ENCODE measurements at places on chromosomes 6 and 20.
A peak's percentile ranks its signal among the peaks of the same experiment; 100 is the strongest.

- no peak for DNase-seq
Observed at GRCh38 chr6:39934131-39934757, at the start of gene MOCS1. MOCS1 (minus strand) TSS chr6:39934462; CDS start chr6:39934417, 45 bp downstream.

- DNase-seq: no peak
Observed at GRCh38 chr6:13989496-13990144, 64.9 kb downstream of the RNF182 start.

DNA sequence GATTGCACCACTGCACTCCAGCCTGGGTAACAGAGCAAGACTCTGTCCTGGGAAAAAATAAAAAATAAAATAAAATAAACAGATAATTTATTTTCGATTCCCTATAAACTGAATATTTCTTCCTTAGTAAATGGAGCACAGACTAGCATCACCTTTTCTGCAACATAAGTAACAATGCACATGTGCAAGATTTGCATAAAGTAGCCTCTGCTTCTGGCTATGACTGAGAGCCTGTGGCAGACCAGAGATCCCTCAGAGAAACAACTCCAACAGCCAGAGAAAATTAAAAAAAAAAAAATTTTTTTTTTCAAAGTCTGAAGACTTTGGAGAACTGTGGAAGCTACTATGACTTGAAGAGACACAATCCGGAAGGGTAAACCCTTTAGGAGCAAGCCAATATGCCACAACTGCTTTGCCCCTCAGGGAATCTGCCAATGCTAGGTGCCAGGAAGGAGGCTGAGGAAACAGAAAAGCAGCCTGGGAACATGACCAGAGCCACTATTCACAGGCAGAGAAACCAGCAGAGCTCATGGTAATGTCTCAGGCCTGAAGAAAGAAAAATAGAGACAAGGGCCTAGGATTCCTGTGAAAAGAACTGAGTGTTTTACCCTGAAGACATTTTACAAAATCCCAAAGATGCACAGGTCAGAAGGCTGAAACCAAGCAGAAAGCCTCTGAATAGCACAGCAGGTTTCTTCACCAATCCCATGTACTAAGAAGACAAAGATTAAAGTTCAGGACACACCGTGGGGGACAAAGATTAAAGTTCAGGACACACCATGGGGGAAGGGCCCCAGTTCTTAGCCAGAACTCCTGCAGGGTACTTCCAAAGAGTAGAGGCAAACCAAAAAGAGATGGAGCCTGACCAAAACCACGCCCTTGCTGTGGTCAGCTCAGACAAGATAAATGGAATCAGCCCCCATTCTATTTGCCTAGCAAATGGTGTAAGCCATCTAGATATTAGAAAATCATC is 25.8 kb downstream of the B4GALT5 start:
- DNase-seq: peak; percentile 63

GRCh38 chr6:52410979-52411378 is 9.2 kb upstream of the EFHC1 start:
- DNase-seq: no peak

DNA sequence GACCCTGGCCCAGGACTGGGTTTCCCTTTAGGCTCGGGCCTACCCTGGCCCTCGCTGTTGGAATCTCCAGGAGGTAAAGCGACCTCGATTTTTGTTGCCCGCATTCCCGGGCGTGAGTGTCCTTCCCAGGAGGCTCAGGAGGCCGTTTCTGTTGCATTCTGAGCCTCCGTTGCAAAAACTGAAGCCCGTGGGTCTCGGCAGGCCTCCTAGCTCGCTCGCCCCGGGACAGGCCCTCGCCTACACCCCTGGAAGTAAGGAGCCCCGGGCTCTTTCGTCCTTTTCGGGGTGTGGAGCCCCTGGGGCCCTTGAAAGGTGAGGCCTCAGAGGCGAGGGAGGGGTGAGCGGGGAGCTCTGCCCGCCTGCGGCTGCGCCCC is 2.3 kb downstream of the NR2E1 start:
- DNase-seq: no peak

- DNase-seq: no peak
Observed at GRCh38 chr20:57785720-57786119, 75.9 kb upstream of the PMEPA1 start.

DNA sequence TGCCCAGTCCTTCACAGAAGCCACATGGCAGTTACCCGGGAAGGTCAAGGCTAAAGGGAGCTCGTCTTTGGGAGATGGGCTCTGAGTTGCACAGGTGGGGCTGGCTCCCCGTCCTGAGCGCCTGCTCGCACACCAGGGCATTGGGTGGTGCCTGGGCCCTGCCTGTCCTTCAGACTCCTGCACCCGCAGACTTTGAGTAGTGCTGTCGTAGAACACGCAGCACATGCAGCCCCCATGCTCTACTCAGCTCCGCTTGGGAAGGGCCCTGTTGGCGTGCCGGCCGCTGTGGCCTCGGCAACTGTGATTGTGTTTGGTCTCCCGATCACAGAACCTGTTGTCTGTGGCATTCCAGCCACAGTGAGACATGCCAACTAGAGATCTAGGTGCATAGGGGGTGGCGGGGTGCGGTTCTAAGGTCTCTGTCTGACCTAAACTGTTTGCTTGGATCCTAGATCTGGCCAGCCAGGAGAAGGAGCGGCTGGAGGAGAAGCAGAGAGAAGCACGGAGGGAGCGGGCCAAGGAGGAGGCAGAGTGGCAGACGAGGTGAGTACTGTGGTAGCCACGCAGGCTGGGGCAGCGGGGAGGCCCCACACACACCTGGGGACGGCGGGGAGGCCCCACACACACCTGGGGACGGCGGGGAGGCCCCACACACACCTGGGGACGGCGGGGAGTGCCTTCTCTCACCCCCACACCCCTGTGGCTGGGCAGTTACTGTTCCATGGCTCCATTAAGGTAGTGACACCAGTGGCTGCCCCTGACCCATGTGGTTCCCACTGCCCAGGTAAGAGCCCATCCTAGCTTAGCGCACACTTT is 11.3 kb upstream of the ADRM1 start:
- no peak for DNase-seq

- no peak for DNase-seq
Observed at GRCh38 chr20:38812182-38812581, 6.7 kb downstream of the PPP1R16B start.

GRCh38 chr6:44569931-44570385 is 182.5 kb downstream of the CDC5L start:
- no peak for DNase-seq

DNA sequence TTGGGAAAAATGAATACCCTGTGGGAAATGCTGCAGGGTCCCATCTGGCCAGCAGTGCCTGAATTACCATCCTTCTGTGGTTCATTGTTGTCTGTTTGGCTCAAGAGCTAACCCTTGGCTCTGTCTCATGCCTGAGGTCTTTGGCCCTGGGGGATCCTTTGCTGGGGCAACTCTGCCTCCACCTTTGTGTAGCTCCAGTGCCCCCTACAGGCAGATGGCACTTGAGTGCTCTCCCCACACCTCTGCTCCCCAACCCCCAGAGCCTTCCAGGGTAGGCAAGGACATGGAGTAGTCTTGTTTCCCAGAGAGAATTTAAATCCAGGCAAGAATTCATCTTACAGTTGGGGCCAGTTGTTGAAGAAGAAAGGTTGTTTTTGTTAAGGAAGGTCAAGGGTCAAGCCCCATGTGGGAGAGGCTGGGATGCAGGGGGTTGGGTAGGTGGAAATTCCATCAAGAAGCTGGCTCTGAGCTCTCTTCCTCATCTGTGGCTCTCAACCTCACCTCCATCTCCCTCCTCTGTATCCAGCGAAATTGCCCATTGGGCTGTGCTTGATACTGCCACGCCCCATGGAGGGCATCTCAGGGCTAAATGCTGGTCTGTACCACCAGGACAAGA is 44.2 kb downstream of the ZNF831 start:
- DNase-seq: peak; percentile 77

- no peak for DNase-seq
Observed at GRCh38 chr6:31577579-31577966, 2.2 kb downstream of the TNF start.

GRCh38 chr20:44309763-44310663 is 989 bp downstream of the FITM2 start:
- DNase-seq: peak; percentile 66

- no peak for DNase-seq
Observed at GRCh38 chr6:128821116-128821515, 61.8 kb upstream of the LAMA2 start.

- no peak for DNase-seq
Observed at GRCh38 chr6:166546653-166547052, 39.8 kb downstream of the RAMACL start.

DNA sequence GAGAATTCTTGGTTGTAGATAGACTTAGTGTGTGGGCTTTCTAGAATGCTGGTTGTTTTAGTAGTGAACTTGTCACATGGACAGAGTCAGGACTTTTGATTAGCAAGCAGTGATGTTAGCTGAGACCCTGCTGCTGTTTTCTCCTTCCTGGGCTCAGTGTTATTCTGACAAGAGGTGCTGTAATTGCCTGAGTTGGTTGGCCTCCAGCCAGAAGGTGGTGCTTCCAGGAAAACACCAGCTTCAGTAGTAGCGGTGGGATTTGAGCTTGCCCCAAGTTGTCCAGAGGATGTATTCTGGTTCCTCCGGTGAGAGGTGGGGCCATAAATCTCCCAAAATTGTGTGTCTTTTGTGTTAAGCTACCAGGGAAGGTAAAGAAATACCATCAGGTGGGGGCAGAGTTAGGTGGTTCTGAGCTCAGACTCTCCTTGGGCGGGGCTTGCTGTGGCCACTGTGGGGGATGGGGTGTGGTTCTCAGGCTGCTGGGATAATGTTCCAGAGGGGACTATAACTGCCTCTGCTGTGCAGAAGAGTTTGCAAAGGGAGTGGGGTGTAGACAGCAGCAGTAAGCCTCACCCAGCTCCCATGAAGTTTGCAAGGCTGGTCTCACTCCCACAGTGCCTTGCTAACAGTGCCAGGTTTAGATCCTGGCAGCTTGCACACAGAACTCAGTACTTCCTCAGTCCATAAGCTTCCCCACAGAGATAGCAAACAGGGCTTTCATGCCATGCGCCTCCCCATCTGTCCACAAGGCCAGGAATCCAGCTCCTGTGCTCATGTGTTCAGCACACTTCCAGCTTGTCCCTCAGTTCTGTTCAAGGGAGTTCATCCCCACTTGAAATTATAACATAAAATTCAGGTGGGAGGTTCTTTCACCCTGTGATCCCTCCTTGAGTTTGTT is 278.4 kb upstream of the PTCHD4 start:
- DNase-seq: no peak

DNA sequence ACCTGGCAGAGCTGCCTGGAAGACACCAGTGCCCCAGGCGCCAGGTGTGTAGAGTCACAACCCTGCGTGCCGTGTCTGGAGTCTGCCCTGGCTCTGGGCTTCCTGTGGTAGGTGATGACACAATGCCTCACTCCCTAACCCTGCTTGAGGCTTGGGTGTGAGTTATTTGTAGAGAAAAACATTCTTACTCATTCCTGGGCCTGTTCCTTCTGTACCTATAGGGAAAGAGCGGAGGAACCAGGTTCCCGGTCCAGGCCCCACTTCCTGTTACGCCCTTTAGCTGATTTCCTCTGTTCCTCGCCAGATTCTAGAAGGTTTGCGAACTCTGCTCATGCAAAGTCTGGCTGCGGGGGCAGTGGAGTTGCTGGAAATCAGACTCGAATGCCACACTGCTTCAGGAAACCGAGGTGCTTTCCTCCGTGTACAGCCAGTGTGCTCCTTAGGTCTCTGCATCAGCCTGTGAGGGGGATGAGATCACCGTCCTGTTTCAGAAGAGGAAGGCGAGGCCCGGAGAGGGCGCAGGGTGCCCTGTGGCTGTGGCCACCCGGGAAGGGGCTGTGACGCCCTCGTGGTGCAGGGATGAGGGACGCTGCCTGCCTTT is 67.1 kb upstream of the DUSP22 start:
- DNase-seq: no peak

GRCh38 chr6:65667916-65668656 is 38.9 kb downstream of the EYS start:
- no peak for DNase-seq

DNA sequence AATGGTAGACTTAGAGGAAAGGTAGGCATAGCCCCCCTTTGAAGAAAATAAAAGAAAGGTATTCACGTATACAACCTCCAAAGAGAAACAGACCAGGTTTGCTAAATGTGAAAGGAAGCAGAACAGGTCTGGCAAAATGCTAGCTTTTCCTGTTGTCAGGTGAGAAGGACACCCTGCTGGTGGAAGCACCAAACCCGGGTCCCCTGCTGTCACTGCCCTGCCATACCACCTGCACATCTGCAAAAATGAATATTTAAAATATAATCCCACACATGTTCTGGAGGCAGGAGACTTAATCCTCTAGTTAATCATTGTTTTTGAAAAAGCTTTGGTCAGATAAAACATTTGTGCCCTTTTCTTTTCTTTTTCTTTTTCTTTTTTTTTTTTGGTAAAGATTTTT is 48.9 kb upstream of the OLIG3 start:
- no peak for DNase-seq

DNA sequence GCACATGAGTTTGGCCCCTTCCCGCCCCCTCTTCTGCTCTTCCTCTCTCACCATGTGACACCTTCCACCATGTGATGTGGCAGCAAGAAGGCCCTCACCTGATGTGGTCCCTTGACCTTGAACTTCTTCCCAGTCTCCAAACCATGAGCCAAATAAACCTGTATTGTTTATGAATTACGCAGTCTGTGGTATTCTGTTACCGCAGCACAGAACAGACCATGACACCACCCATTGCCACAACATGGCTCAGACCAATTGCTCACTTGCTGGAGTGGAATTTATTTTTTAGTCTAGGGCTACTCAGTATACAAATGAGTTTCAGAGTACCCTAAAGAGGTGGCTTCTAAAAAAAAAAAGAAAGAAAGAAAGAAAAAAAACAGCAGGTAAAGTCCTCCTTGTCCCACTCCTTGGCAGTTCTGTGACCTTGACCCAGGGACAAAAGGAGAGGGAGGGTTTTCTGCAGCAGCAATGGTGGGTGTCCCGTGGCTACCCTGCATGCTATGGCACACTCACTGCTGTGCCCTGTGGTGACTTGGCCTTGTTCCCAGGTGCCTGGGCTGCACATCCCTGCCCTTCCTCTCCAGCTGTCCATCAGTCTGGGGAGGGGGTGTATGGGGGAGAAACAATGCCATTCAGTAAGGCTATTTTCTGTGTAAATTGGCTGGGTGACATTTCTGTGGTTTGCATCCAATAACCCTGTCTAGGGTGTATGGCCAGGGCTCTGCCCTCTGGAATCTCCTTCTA is 5.4 kb upstream of the VSX1 start:
- DNase-seq: no peak

- no peak for DNase-seq
Observed at GRCh38 chr6:138545621-138545980, 46.3 kb upstream of the NHSL1 start.

GRCh38 chr20:16612706-16613105 is 39.5 kb upstream of the KIF16B start:
- no peak for DNase-seq

- DNase-seq: no peak
Observed at GRCh38 chr6:44606504-44606903, 219.0 kb downstream of the CDC5L start.

GRCh38 chr20:32189691-32190615 is 17.6 kb downstream of the PLAGL2 start:
- DNase-seq: peak; percentile 48

GRCh38 chr6:129500958-129501739 is 208.8 kb downstream of the ARHGAP18 start:
- peak; percentile 92 for DNase-seq

DNA sequence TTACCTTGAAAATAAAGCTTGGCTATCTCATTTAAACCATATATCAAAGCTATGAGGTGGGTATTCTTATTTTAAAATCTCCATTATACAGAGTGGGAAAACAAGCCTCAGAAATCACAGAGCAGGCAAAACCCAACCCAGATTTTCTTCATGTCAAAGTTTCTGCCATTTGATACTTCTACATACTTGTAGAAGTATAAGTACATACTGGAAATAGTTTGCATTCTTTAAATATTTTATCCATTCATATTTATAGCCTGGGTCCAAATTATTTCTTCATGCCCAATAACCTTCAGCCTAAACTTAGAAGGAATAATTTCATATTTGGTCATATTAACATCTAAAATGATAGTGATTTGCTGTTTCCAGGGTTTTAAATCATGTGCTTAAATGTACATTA is 61.8 kb downstream of the MLIP start:
- DNase-seq: no peak
